8988T (cell line): ENCODE measurements at places on chromosomes 5 and 9.

GRCh38 chr9:136483589-136484152, 831 bp upstream of the SEC16A start:
- peak; percentile 93 for DNase-seq

- no peak for DNase-seq
These were observed 153.5 kb downstream of the PRELID2 start for GRCh38 chr5:145681686-145682085.

DNA sequence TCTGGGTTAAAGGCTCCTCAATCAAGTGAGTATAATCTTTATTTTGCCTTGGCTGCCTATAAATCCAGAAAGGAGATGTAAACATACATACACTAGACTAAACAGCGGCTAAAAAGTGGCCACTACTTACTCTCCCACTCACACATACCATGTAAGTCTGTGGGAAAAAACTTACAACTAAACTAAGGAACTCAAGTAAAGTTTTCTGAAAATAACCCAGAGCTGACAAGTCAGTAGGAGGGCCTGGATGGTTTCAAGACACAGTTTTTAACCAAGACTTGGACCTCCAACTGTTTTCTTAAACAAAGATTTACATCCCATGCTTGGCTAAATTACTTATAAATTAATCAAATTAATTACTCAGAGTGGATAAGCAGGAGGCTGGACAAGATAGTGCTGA, 64.5 kb downstream of the CEP120 start:
- DNase-seq, result no peak

DNA sequence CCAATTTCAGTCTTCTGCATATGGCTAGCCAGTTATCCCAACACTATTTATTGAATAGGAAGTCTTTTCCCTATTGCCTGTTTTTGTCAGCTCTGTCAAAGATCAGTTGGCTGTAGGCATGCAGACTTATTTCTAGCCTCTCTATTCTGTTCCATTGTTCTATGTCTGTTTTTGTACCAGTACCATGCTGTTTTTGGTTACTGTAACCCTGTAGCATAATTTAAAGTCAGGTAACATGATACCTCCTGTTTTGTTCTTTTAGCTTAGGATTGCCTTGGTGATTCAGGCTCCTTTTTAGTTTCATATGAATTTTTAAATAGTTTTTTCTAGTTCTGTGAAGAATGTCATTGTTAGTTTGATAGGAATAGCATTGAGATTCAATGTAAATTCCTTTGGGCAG, 104.9 kb upstream of the SLCO6A1 start:
- no peak for DNase-seq

DNA sequence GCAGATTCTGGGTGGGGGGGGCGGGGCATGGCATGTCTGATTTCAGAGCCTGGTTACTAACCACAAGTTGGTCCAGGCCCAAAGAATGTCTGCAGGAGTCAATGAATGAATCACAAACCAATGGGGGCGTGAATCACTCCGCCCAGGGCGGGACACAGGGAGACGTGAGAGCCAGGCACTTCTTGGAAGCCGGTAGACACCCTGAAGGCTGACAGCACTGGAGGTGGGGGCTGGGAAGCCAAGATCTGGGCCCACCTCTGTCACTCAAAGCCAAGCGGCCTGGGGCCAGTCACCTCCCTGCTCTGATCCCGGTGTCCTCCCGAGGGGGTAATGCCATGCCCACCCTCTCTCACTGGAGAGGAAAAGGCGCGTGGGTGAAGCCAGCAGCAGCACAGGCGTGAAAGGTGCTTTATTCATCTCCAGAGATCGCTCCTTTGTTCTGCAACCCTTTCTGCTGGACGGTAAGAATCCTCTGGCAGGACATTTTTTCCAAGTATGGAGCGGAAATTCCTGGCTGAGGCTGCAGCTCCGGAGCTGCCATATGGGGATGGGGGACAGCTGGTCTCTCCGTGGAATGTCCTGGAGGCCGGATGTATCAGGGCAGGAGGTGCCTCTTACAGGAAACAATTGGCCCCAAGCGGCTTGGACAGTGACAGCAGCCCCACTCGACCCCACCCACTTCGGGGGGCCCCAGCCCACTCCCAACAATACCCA, 85.0 kb downstream of the STK10 start:
- peak; percentile 71 for DNase-seq

GRCh38 chr9:79551994-79552393, 19.8 kb upstream of the TLE4 start:
- DNase-seq, result no peak

DNA sequence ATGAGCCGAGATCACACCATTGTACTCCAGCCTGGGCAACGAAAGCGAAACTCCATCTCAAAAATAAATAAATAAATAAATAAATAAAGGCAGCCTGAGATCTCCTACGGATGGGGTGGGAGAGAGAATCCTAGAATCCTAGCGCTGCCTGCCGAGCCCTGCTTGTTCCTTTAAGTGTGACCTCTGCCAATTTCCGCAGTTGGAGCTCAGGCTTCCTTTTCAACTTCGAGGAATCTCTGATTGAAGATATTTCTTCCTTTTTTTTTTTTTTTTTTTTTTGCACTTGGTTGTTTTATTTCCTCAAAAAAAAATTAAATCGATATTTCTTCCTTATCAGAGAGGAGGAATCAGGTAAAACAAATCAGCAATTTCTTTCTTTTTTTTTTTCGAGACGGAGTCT, 27.3 kb upstream of the MATR3 start:
- DNase-seq, result no peak

DNA sequence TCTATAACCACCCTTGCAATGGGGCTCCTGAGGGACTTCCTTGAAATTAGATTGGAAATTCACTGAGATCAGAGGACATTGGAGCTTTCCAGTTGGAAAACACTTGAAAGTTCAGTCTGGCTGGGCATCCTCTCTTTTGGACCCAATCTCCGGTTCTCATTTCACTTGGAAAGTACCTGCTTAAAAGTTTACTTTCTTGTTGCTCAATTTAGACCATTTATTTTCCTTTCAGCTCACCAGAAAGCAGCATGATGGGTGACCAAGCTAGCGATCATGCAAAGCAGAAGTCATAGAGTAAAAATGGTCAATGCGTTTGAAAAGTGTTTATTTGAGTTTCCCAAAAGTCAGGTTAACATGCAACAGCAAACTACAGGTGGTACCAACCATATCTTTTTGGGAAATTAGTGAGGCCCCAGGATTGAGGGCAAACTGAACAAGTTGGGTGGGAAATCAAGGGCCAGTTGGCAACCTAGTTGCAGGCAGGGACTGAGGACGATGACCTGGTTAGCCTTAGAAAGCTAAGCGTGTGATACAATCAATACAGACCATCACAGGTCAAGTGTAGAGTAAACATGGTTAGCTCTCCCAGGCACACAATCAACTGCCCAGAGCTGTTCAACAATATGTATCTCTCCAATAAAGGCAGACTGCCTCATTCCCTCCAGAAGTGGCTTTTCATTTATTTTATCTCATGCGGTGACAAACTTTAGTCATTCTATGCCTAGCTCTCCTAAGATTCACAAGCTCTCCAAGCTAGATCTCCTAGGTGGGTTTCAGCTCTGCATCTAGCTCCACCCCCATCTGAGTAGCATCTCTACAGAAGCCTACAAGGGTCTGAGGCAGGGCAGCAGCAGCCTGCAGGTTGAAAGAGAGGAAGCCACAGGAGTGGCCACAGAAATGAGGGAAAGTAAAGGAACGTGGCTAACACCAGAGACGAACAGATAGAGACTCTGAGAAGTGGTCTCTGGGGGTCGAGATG, 136.9 kb downstream of the UGCG start:
- no peak for DNase-seq

- DNase-seq, result no peak
These were observed 30.3 kb upstream of the INSYN2B start for GRCh38 chr5:170010595-170010994.

DNA sequence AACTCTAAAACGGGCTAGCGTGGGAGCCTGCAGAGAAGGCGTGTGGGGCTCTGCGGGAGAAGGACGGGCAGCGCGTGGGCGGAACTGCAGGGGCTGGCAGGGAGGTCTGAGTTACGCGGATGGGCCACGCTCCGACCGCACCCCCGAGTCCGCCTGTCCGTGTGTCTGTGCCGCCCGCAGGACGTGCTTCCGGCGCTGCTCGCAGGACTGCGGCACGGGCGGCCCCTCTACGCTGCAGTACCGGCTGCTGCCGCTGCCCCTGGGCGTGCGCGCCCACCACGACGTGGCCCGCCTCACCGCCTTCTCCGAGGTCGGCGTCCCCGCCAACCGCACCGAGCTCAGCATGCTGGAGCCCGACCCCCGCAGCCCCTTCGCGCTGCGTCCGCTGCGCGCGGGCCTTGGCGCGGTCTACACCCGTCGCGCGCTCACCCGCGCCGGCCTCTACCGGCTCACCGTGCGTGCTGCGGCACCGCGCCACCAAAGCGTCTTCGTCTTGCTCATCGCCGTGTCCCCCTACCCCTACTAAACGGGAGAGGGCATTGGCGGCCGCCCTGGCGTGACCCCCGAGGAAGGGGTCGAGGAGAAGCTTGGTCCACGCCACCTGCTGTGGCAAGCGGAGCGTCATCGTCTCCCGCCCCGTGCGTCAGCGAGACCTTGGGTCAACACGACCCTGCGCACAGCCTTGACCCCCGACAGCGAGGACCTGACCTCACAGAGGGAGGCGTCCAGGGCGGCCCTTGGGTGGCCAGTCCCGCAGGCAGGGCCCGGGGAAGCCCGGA, 11.4 kb upstream of the ASS1 start:
- no peak for DNase-seq

GRCh38 chr9:137247135-137247915, 3.8 kb upstream of the STPG3 start:
- no peak for DNase-seq

- DNase-seq, result no peak
These were observed 4.5 kb downstream of the ZNF608 start for GRCh38 chr5:124741711-124742496.

DNA sequence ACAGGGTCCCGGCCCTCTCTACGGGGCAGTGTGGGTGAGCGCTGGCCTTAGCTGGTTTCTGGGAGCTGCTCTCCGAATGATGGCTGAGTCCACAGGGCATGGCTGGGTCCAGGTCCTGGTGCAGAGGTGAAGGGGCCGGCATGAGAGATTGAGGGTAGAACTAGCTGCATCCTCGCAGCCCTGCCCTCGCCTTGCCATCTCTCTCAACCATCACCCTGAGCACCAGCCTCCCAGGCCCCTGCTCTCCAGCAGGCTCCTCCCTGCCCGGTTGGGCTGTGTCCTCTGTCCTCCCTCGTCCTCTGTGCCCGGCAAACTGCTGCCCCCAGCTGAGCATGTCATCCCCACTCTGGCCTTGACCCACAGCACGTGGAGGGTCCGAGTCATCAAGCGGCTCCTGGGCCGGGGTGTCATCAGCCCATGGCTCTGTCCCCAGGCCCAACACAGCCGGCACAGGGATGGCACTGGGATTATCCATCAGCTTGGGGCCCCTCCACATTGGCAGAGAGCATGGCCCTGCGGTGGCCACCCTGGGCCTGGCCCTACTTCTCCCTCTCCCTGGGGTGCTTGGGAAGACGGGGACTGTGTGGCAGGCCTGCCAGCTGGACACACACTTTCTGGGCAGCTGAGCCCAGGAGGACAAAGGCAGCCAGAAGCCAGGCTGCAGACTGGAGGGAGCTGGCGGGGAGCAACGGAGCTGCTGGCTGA, 8.4 kb downstream of the FLT4 start:
- DNase-seq, result peak; percentile 29

- DNase-seq, result no peak
These were observed 215.5 kb downstream of the TMEM167A start for GRCh38 chr5:82861701-82862100.

- DNase-seq, result no peak
These were observed 25.4 kb upstream of the ANXA6 start for GRCh38 chr5:151182976-151183375.

GRCh38 chr5:6378766-6379103, 388 bp upstream of the MED10 start:
- no peak for DNase-seq

DNA sequence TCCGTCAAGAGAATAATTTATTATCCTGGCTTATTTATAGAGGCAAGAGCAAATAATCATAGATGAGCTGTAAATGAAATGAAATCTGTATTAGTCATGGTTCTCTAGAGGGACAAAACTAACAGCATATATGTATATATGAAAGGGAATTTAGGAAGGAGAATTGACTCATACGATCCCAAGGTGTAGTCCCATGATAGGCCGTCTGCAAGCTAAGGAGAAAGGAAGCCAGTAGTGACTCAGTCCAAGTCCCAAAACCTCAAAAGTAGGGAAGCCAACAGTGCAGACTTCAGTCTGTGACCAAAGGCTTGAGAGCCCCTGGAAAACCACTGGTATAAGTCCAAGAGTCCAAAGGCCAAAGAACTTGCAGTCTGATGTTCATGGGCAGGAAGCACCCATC, 515.9 kb upstream of the CYLC2 start:
- DNase-seq, result no peak

GRCh38 chr5:127313847-127314473, 23.4 kb downstream of the MEGF10 start:
- DNase-seq, result peak; percentile 31

DNA sequence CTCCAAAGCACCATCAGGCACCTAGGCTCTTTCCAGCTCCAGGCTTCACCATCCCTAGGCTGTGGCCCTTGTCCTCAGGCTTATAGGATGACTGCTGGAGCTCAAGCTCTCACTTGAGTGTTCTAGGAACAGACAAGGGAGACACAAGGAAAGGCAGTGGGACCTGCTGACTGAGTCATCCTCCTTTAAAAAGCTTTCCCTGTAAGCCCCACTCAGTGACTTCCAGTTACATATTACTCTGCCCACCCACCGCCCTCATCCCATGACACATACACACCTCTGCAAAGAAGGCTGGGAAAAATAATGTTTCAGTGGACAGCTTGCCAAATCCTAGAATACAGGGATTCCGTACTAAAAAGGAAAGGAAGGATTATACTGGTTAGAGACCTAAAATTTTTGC, 154.2 kb upstream of the ZNF366 start:
- no peak for DNase-seq

DNA sequence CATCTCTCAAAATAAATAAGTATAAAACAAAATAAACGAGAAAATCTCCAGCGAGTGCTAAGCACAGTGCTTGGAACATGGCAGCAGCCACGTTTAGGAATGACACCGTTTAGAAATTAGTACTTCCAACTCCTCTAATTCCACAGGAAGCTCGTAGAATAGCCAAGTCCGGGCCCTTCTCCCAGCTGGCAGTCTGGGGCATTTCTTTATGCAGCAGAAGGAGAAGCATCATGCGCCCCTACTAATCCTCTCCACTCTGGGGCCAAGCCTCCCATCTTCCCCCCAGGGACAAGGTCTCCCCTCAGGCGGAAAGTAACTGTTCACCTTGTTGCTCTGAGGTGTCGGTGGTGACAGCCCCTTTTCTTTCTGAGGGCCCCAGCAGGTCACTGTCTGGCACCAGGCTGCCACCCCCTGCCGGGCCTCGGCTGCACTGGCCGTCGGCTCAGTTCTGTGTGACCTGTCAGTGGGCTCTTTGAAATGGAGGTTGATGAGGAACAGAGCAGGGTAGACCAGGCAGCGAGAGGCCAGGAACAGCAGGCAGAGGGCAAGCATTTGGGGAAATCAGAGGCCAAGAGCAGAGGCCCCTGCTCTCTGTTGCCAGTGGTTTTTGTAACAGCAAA, 113.5 kb upstream of the WWC1 start:
- DNase-seq, result no peak

GRCh38 chr9:91180240-91180929, 181.3 kb downstream of the AUH start:
- no peak for DNase-seq

DNA sequence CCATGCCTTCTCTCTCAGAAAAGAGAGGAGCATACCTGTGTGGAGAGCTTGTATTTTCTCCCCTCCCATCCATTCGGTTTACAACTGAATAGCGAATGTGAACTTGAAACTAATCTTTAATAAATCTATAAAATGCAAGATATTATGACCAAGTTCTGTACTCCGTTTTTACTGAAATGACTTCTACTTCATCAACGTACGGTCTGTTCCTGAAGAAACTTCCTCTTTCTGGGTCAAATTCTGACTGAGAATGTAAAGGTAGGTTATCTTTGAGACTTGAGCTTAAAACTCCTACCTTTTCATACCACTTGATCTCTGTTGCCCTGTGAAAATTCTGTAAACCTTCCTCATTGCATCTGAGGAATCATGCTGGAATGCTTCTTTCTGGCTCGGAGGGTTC, 4.2 kb upstream of the CTNNAL1 start:
- no peak for DNase-seq
